ENCODE measurements at places on chromosomes 6 and 20. TPM values are rescaled to one million over a fixed set of nuclear protein-coding genes. Genes with fewer than 3 reads are reported as not detected.

DNA sequence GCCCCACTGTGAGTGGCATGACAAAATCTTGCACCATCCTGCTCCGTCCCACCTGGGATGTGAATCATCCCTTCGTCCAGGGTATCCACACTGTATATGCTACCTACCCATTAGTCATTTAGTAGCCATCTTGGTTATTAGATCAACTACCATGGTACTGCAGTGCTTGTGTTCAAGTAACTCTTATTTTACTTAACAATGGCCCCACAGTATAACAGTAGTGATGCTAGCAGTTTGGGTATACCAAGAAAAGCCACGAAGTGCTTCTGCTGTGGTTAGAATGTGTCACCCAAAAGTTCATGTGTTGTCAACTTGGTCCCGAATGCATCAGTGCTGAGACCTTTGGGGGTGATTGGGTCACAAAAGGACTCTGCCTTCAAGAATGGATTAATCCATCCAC, 11.7 kb downstream of the OSER1 start:
- H3K4me1 ChIP-seq: no peaks in the 10 kb centered on the region
- no peaks in the 10 kb centered on the region for H3K27me3 ChIP-seq
- H3K4me3 ChIP-seq: no peak overlapping the region
- no peak overlapping the region for H3K27ac ChIP-seq
- DNase-seq: no peak

DNA sequence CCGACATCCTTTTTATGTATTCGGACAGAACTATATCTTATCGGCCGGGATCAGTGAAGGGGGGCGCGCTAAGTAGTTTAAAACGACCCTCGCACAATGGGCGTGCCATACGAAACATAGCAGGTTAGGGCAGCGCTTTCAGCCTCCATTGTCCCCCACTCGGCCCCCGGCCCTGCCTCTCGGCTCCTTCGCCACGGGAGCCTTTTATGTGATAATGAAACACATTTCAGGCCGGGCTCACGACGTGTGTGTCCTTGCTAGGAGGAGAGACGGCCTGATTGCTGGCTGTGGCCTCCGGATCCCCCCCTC, 5.3 kb downstream of the FOXA2 start:
- DNase-seq: no peak
- no peaks in the 10 kb centered on the region for H3K36me3 ChIP-seq
- H3K27ac ChIP-seq: no peak overlapping the region
- H3K4me3 ChIP-seq: peak overlapping the region; percentile 35
- peaks cover 34% of the 10 kb centered on the region for H3K27me3 ChIP-seq
- no peaks in the 10 kb centered on the region for H3K4me1 ChIP-seq

DNA sequence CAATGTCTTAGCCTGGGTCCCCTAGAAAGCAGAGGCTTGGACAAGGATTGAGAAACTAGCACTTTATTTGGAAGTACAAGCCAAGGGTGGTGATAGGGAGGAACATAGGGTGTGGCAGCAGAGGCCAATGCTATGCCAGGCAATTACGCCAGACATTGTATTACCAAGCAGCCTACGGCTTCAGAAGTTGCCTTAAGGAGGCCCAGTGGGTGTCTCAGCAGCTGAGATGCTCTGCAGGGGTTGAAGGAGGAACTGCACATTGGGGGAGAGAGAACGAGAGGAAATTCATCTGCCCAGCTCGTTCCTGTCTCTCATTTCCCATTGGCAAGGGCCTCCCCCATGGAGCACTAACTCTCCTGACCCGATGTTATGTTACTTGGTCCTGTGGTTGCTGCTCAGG, 859 bp downstream of the C20orf202 start:
- DNase-seq: no peak
- no peak overlapping the region for H3K4me3 ChIP-seq
- H3K36me3 ChIP-seq: no peaks in the 10 kb centered on the region
- H3K27ac ChIP-seq: no peak overlapping the region
- no peaks in the 10 kb centered on the region for H3K4me1 ChIP-seq
- no peaks in the 10 kb centered on the region for H3K27me3 ChIP-seq

DNA sequence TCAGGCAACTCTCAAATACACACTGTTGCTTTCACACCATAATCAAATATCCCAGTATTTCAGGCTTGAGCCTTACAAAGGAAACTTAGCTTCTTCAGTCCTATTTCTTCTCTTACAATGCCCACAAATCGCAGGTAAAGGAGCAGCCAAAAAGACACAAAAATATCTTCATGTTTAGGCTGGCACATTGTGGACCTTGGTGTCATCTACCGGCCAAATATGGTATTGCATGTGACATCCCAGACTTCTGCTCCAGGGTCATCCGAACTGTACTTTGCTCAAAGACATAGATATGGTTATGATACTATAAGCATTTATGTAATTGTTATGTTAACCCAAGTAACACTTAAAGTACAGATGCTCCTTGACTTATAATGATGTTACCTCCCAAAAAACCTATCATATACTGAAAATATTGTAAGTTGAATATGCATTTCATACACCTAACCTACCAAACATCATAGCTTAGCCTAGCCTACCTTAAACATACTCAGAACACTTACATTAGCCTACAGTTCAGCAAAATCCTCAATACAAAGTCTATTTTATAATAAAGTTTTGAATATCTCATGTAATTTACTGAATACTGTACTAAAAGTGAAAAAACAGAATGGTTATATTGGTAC, 4.6 kb downstream of the OR2H2 start:
- no peaks in the 10 kb centered on the region for H3K27me3 ChIP-seq
- no peak overlapping the region for H3K27ac ChIP-seq
- H3K36me3 ChIP-seq: no peaks in the 10 kb centered on the region
- H3K4me1 ChIP-seq: no peaks in the 10 kb centered on the region
- DNase-seq: peak; percentile 56
- no peak overlapping the region for H3K4me3 ChIP-seq

DNA sequence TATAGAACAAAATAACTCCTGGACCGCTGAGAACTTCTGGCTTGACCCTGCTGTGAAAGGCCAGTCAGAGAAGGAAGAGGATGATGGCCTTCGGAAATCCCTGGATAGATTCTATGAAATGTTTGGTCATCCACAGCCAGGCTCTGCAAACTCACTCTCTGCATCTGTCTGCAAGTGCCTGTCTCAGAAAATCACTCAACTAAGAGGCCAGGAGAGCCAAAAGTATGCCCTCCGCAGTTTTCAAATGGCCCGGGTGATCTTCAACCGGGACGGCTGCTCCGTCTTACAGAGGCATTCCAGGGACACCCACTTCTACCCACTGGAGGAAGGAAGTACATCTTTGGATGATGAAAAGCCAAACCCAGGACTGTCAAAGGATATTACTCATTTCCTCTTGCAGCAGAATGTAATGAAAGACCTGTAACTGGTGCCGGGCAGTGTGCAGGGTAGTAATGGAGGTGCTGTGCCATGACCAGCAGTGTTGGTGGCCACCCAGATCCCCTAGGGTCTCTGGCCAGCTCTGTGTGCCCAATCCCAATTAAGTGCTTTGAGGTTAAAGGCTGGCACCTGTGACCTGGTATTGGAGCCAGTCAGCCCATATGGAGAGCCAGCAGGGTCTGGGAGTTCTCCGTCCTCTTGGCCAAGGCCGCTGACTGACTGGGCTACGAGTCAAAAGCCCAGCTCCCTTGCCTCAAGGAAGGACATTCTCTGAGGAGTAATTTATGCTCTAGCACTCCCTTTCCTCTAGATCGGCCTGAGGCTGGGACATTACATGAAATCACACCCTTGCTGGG, 87.1 kb downstream of the TRMT6 start:
- H3K36me3 ChIP-seq: no peaks in the 10 kb centered on the region
- H3K4me1 ChIP-seq: no peaks in the 10 kb centered on the region
- no peak overlapping the region for H3K27ac ChIP-seq
- DNase-seq: no peak

DNA sequence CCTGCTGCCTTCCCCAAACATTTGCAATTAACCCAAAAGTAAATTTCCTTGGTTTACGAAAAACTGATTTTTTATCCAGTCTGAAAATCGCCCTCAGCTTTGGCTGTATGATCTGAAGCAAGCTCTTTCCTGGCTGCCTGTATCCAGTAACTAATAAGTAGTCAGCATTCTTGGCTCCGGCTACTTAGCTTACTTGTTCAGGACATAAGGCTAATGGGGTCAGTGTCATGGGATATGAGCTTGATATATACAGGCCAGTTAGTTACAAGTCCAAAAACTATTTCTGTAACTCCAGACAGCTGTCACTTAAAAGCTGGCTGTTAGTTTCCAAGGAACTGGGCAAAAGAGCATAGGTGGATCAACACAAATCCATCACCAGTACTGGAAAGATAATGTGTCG, 56.2 kb downstream of the KHDC1L start:
- no peak overlapping the region for H3K4me3 ChIP-seq
- H3K27me3 ChIP-seq: no peaks in the 10 kb centered on the region
- H3K36me3 ChIP-seq: no peaks in the 10 kb centered on the region

- no peak overlapping the region for H3K4me3 ChIP-seq
- H3K36me3 ChIP-seq: peaks cover 6% of the 10 kb centered on the region
- H3K27me3 ChIP-seq: no peaks in the 10 kb centered on the region
- no peak overlapping the region for H3K27ac ChIP-seq
- peaks cover 6% of the 10 kb centered on the region for H3K4me1 ChIP-seq
- DNase-seq: peak; percentile 38
Measured at GRCh38 chr20:36493801-36494114, 47.6 kb upstream of the MYL9 start.

The F13A1 gene
- total RNA-seq: 49.4 TPM

The SYCP2L gene
- 0.11 TPM for total RNA-seq
